ENCODE measurements at places on chromosomes 7 and 10. TPM values are rescaled to one million over a fixed set of nuclear protein-coding genes. Genes with fewer than 3 reads are reported as not detected.
A peak's percentile ranks its signal among the peaks of the same experiment; 100 is the strongest.

The CALML3 gene
- not detected for total RNA-seq

The SLC18A3 gene
- total RNA-seq: not detected

The GPER1 gene
- not detected for total RNA-seq

The WNT16 gene
- total RNA-seq: not detected

The TET1 gene
- total RNA-seq: 3.2 TPM

The NT5C3A gene
- total RNA-seq: 44.4 TPM

The UBN2 gene
- total RNA-seq: 10.2 TPM

The TFEC gene
- total RNA-seq: 0.73 TPM

GRCh38 chr7:151459726-151460473 lies 20.0 kb upstream of the CRYGN start:
- H3K36me3 ChIP-seq: peaks cover 27% of the 10 kb centered on the region
- H3K27me3 ChIP-seq: peaks cover 12% of the 10 kb centered on the region
- H3K4me3 ChIP-seq: no peak overlapping the region
- DNase-seq: no peak
- H3K27ac ChIP-seq: no peak overlapping the region

DNA sequence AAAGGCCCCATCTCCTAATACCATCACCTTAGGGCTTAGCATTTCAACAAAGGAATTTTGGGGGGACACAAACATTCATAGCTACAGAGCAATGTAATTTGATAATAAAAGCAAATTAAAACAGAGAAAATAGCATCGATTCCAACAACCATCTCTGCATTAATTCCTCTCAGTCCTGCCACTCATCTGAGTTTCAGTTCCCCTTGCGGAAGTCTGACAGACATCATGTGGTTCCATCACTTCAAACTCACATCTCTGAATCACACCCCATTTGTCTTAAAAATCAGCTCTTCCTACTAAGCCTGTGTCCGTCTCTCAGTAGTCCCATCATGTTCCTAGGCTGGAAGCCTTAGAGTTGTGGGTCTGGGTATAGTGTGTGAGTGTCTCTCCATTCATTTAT lies 3.6 kb downstream of the ADCK2 start:
- H3K27me3 ChIP-seq: no peaks in the 10 kb centered on the region
- H3K4me3 ChIP-seq: no peak overlapping the region
- H3K4me1 ChIP-seq: peaks cover 37% of the 10 kb centered on the region
- H3K36me3 ChIP-seq: peaks cover 34% of the 10 kb centered on the region
- DNase-seq: no peak
- no peak overlapping the region for H3K27ac ChIP-seq

DNA sequence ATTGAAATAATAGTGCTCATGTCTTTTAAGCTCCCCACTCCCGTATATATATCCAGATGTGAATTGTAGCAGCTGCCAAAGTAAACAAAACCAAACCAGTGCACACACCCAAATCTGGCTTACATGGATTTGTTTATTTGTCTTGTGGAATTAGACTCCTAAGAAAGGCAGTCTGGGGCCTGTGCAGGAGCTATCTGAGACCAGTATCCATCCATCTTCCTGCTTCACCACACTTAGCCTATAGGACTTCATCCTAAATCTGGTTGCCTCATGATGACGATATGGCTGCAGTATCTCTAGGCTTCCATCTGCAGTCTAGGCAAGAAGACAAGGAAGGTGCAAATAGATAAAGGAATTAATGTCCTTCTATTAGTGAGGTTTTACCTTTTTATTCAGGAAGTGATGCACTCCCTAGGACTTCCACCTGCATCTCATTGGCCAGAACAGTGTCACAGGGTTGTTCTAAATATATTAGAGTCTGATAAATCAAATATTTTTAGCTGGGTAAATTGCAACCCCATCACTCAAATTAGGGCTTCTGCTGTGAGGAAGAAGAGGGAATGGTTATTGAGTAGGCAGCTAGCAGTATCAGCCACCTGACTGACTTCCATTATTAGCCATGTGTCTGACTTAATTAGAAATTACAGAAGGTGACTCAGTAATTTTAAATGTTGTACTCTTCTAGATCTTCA lies 6.0 kb downstream of the WIPF3 start:
- peaks cover 54% of the 10 kb centered on the region for H3K27me3 ChIP-seq
- H3K36me3 ChIP-seq: no peaks in the 10 kb centered on the region
- no peak for DNase-seq
- no peak overlapping the region for H3K27ac ChIP-seq
- no peak overlapping the region for H3K4me3 ChIP-seq
- H3K4me1 ChIP-seq: peaks cover 5% of the 10 kb centered on the region

- no peak overlapping the region for H3K4me3 ChIP-seq
- H3K27ac ChIP-seq: no peak overlapping the region
- H3K27me3 ChIP-seq: no peaks in the 10 kb centered on the region
- no peak for DNase-seq
Measured at GRCh38 chr7:31327071-31327470, 13.5 kb downstream of the NEUROD6 start.

GRCh38 chr7:55534916-55535590 lies 37.2 kb downstream of the VOPP1 start:
- peak overlapping the region; percentile 86 for H3K27ac ChIP-seq
- no peaks in the 10 kb centered on the region for H3K27me3 ChIP-seq
- DNase-seq: no peak
- H3K4me1 ChIP-seq: peaks cover 78% of the 10 kb centered on the region

GRCh38 chr10:95437669-95438068 lies 123.5 kb downstream of the SORBS1 start:
- H3K27ac ChIP-seq: no peak overlapping the region
- H3K36me3 ChIP-seq: no peaks in the 10 kb centered on the region
- H3K4me1 ChIP-seq: peaks cover 13% of the 10 kb centered on the region
- H3K4me3 ChIP-seq: no peak overlapping the region
- peaks cover 21% of the 10 kb centered on the region for H3K27me3 ChIP-seq

DNA sequence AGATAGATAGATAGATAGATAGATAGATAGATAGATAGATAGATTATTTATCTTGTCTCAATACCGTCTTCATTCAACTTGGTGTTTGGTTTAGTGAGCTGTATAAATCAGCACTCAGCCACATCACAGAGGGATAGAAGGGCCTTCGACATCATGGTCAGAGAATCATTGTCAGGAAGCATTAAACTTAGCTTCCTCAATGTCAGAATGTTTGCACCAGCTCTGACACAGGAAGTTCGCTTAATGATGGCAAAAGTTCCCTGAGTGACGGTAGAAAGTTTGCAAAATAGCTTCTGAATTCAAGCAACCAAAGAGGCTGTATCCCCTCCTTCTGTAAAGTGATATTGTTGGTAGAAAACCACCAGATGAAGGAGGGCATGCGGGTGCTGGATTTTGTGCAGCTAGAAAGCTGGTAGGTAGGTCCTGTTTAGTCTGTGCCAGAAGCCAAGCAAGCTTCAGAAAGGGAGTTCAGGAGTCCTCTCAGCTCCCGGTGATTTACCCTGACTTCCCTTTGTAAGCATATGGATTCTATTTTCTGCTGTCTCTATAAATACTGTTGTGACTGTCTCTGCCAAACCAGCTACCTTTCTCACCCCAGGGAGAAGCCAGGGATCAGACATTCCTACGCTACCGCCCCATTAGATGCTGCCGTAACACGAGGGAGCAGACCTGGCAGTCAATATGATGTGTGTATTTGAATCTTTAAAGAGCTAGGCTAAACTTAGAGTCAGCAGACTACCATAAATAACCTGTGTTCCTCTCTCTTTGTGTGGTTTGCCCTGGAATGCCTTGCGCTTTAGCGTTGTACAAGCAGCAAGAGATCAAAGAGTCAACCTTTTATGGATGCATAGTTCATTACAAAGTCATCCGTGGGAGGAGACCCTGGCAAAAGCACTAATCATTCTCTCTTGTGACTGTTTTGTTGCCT lies 200.5 kb upstream of the KIAA1217 start:
- no peak overlapping the region for H3K4me3 ChIP-seq
- no peak for DNase-seq
- H3K4me1 ChIP-seq: no peaks in the 10 kb centered on the region
- H3K27me3 ChIP-seq: no peaks in the 10 kb centered on the region
- no peaks in the 10 kb centered on the region for H3K36me3 ChIP-seq

DNA sequence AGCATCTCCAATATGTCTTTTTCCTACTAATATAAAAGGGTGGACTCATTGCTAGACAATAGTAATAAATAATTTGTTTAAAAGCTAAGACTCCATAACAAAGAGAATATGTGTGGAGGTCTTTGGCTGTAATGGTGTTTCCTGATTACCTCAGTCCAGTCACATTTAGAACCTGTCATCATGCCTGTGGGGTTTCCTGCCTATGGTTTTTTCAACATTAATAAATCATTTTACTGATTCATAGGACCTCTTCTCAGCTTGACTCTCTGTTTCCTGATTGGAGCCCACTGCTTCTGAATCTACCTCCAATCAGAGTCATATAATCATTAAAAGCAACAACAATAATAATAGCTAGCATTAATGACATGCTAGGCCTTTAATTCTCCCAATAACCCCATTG lies 52.4 kb upstream of the GNAI1 start:
- no peak overlapping the region for H3K27ac ChIP-seq
- H3K36me3 ChIP-seq: no peaks in the 10 kb centered on the region
- no peak overlapping the region for H3K4me3 ChIP-seq
- no peaks in the 10 kb centered on the region for H3K27me3 ChIP-seq
- no peak for DNase-seq

DNA sequence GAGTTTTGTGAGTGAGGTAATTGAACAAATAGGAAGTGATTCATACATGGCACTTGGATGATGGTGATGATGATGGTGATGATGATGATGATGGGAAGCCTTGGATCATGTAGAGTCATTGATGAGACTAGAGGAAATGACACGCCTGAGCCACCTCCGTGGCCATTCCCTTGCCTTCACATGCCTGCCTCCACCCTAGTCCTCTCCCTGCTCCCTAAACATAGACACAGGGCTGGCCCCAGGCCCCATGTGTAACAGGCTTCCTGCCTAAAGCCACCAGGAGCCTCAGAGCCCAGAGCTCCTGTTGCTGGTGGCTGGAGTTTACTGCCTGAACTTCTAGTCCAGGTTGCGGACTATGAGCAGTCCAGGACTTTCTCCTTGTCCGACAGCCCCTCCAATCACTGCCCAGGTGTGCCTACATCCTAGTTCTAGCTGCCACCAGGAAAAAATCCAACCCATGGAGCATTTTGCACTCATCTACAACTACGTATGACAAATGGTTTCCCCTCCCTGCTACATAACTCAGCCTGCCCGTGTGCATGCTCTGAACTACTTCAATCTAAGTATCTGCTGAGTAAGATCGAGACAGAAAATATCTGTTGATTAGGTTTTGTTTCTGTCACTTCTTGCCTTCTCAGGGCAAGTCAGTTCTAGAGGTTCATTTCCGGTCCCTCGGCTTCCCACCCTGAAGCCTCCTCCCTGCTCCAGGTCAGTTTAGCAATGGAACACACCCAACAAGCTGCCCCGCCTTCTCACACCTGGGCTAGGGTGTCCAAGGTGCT lies 35.5 kb upstream of the KDM7A start:
- H3K27me3 ChIP-seq: no peaks in the 10 kb centered on the region
- peaks cover 2% of the 10 kb centered on the region for H3K36me3 ChIP-seq
- no peak overlapping the region for H3K4me3 ChIP-seq

GRCh38 chr7:137985897-137986251 lies 16.0 kb downstream of the CREB3L2 start:
- no peak overlapping the region for H3K4me3 ChIP-seq
- H3K4me1 ChIP-seq: no peaks in the 10 kb centered on the region
- H3K36me3 ChIP-seq: peaks cover 23% of the 10 kb centered on the region
- H3K27ac ChIP-seq: no peak overlapping the region
- DNase-seq: no peak
- no peaks in the 10 kb centered on the region for H3K27me3 ChIP-seq

DNA sequence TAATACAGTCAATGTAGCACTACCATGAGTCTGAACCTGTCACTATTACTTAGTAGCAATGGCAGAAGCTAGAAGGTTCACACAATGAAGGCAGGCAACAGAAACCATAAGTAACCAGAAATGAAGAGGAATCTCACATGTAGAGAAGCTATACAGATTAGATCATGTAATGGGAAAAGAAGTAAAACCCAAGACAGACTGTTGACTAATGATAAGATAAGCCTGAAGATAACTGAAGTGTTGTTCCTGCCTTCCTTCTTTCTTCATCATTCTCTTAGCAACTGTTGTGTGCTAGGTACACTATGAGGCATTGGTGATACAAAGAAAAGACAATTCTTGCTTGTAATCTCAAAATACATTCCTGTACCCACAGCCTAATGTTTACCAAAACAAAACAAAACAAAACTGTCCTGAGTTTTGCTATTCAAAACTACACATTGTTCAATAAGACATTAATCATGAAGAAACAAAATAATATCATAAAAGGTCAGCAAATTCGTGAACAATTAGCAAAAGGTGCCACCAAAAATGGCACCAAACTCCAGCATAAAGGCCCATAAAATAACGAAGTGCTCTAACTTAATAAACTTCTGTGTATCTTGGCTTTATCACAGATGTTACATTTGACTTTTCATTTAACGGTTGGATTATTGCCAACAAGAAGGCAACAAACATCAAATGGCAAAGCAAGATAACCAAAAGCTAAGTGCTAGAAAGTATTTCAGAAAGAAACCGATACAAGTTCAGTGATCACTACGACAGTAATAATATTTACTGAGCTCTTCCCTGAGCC lies 27.1 kb downstream of the ZNF800 start:
- no peak for DNase-seq
- no peak overlapping the region for H3K4me3 ChIP-seq
- H3K4me1 ChIP-seq: peaks cover 8% of the 10 kb centered on the region
- no peaks in the 10 kb centered on the region for H3K27me3 ChIP-seq
- peaks cover 42% of the 10 kb centered on the region for H3K36me3 ChIP-seq

DNA sequence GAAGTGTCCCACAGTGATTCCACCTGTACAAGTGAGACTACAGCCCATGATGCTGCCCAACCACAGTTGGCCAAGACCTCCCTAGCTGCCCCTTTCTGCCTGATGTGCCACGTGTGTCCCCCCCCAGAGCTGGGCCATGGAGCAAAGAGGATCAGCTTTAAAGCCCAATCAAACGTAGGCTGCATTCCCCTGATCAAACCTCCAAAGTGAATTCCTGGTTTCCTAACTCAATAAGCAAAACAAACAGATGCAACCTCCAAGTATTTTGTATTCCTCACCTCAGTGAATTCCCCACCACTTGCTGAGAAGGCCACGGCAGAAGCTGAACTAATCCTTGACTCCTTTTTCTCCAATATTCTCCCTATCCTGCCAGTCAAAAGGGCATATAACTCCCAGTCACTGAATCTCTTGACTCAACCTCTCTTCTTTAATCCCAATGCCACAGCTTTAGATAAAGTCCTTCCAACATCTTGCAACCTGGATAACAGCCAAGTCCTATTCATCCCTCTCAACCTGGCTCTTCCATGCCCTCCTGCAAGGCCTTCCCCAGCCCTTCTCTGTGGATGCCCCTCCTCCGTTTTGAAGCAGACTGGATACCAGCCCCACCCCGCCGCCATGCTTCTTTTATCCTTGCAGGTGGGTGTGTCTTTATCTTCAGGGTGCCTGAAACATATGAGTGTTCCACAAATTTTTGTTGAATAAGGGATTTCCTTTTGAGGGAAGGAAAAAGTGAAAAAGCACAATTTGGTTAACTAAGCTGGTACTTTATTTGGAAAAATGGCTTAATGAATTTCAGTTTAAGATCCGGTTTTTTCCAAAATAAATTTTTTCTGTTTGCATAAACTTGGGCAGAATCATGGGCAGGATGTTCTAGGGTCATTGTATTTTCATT lies 285.2 kb upstream of the MKLN1 start:
- peaks cover 27% of the 10 kb centered on the region for H3K4me1 ChIP-seq
- H3K36me3 ChIP-seq: peaks cover 14% of the 10 kb centered on the region
- DNase-seq: no peak
- no peaks in the 10 kb centered on the region for H3K27me3 ChIP-seq
- H3K27ac ChIP-seq: no peak overlapping the region

All from activated CD8-positive, alpha-beta T cell treated with anti-CD3 and anti-CD28 coated beads, Interleukin-2, amount 10 ng/mL, durations not matched to agents 7 days and 5 days (primary cell).